Heart right ventricle (tissue), 16 donors: ENCODE measurements at places on chromosomes 7 and 10.
A peak's percentile ranks its signal among the peaks of the same experiment; 100 is the strongest.

DNA sequence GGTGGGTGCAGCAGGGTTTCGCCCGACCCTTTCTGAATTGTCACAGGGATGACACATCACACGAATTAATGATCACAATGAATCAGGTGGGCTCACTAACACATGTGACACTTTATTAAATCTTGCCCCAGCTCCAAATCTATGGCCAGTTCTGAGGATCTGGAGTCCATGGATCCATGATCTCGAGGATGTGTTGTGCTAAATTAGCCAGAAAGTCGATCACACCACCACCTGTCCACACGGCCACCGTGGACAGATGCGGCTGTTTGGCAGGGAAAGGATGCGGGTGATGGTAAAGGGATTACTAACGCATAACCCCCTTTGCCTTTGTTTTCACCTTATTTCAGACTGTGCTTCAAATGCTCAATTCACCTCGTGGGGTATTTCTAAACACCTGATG is 96.4 kb downstream of the COBL start:
- H3K4me1 ChIP-seq: no peaks in the 10 kb centered on the region
- no peaks in the 10 kb centered on the region for H3K36me3 ChIP-seq
- H3K4me3 ChIP-seq: no peak overlapping the region
- no peak for DNase-seq
- H3K27me3 ChIP-seq: no peaks in the 10 kb centered on the region

DNA sequence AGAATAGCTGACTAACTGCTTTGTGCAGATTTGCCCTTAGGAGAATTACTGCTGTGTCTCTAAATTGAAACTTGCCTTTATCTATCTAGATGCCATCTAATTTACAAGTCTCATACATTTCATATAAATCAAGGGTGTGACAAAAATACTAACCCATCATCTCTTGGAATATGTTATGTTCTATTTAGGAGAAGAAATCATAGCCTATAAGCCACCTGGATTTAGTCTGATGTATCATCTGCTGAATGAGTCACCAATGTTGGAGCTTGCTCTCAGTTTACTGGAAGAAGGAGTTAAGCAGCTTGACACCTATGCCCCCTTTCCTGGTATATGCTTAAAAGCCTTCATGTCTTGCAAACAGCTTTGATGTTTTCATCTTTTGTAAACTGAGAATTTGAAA is 43.5 kb downstream of the NUP205 start:
- no peaks in the 10 kb centered on the region for H3K36me3 ChIP-seq
- H3K4me1 ChIP-seq: no peaks in the 10 kb centered on the region
- H3K4me3 ChIP-seq: no peak overlapping the region
- no peak overlapping the region for H3K27ac ChIP-seq
- H3K27me3 ChIP-seq: no peaks in the 10 kb centered on the region

GRCh38 chr10:129498680-129499079 is 31.6 kb downstream of the MGMT start:
- no peaks in the 10 kb centered on the region for H3K4me1 ChIP-seq
- peaks cover 6% of the 10 kb centered on the region for H3K36me3 ChIP-seq
- H3K27me3 ChIP-seq: no peaks in the 10 kb centered on the region
- H3K27ac ChIP-seq: no peak overlapping the region
- H3K4me3 ChIP-seq: no peak overlapping the region

DNA sequence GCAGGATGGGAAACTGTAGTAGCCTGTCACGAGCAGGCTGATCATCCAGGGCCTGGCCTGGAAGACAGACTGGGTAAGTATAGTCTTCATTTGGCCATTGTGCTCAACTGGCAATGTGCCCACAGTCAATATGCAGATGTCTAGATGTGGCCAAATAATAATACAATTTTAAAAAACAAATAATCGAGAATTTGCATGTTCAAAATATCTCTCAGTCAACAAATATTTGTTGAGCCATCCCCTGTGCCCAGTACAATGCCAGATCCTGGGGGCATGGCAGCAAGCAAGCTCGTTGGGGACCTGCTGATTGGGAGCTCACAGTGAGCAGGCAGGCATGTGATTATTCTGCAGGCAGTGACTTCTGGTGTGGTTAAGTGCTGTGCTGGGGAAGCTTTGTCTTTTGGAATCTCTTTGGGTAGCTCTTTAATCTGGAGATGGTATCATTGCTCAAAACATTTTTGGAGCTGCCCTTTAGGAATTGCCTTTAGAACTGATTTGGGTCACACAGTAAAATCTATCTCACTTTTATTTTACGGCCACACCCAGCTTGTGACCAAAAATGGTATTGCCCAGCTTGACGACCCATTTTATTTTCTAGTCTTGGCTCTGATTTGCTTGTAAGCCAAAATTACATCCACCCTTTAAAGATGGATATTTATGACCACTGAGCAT is 92.2 kb downstream of the PLCE1 start:
- H3K27ac ChIP-seq: no peak overlapping the region
- DNase-seq: no peak
- no peaks in the 10 kb centered on the region for H3K27me3 ChIP-seq

- peaks cover 25% of the 10 kb centered on the region for H3K4me1 ChIP-seq
- peak overlapping the region; percentile 55 for H3K27ac ChIP-seq
- no peaks in the 10 kb centered on the region for H3K36me3 ChIP-seq
- no peaks in the 10 kb centered on the region for H3K27me3 ChIP-seq
- H3K4me3 ChIP-seq: no peak overlapping the region
Measured at GRCh38 chr10:72170263-72170662, 45.5 kb upstream of the ANAPC16 start.

DNA sequence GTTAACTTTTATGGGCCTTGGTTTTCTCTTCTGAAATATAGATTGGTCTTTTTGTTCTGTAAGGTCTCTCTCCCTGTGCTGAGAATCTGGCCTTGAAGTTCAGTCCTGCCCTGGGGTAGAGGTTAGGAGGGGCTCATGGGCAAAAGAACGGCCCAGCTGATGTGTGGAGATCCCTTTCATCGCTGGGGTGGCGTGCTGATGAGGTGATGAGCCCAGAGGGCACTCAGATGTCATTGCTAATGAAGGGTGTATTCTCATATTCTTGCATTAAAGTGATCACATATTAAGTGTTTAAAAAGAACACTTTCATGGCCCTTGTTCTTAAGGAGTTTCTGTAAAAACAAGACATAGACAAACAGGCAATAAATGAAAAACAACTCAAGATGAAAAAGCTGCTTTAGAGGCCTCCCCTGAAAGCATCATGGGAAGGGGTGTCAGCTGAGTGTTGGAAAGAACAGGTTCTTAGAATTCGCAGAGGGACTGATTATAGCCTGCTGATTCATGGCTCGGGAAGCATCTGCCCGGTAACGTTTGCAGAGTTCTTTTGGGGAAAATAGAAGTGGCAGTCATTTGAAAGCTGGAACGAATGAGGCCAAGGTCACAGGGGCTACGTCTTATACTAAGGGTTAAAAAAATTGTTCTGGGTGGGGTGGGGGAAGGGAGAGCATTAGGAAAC is 72.5 kb upstream of the GPR158 start:
- DNase-seq: no peak
- no peaks in the 10 kb centered on the region for H3K27me3 ChIP-seq
- no peak overlapping the region for H3K27ac ChIP-seq

- peaks cover 16% of the 10 kb centered on the region for H3K4me1 ChIP-seq
- no peak for DNase-seq
- H3K4me3 ChIP-seq: no peak overlapping the region
- no peaks in the 10 kb centered on the region for H3K36me3 ChIP-seq
Measured at GRCh38 chr10:102542800-102543418, 39.1 kb downstream of the SUFU start.

DNA sequence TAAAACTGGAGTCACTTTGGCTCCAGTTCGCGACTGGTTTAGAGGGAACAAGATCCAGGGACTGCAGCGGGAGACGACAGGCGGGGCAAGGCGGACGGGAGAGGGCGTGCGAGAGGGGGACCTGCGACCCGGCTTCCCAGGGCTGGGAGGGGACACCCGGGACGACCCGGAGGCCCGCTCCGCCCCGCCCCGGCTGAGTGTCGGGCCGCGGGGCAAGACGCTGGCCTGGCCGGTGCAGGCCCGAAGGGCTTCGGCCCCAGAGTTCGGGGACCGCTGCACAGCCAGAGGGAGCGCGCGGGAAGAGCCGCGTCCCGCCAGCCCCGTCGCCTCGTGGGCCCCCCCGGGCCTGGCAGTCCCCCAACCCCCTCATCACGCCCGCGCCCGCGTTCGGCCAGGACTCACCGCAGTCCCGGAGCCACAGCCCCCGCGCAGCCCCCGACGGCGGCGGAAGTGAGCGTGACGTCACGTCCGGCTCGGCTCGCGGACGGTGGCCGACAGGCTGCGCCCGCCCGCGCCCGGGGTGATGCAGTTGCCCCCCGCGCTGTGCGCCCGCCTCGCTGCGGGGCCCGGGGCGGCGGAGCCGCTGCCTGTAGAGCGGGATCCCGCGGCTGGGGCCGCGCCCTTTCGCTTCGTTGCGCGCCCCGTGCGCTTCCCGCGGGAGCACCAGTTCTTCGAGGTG is at the start of the genes TUBGCP2 and ZNF511:
Gene TUBGCP2, minus strand, starts transcription at position 452 of the 679 bp plus-strand sequence. CDS start 5,931 bp downstream, outside the sequence.
Gene ZNF511, plus strand, starts transcription at position 494 of the 679 bp plus-strand sequence. Its CDS starts 30 bp downstream, at position 524.
- no peaks in the 10 kb centered on the region for H3K27me3 ChIP-seq
- DNase-seq: peak; percentile 90
- H3K4me3 ChIP-seq: peak within 1 kb of the TSS; percentile 85
- H3K27ac ChIP-seq: peak within 1 kb of the TSS; percentile 98

- no peak for DNase-seq
- no peaks in the 10 kb centered on the region for H3K27me3 ChIP-seq
- no peaks in the 10 kb centered on the region for H3K36me3 ChIP-seq
- no peak overlapping the region for H3K4me3 ChIP-seq
Measured at GRCh38 chr7:5567790-5568189, 144.2 kb upstream of the TNRC18 start.

- no peaks in the 10 kb centered on the region for H3K4me1 ChIP-seq
- no peak overlapping the region for H3K4me3 ChIP-seq
- no peak for DNase-seq
- no peak overlapping the region for H3K27ac ChIP-seq
Measured at GRCh38 chr10:69425511-69426298, 9.0 kb upstream of the TACR2 start.

DNA sequence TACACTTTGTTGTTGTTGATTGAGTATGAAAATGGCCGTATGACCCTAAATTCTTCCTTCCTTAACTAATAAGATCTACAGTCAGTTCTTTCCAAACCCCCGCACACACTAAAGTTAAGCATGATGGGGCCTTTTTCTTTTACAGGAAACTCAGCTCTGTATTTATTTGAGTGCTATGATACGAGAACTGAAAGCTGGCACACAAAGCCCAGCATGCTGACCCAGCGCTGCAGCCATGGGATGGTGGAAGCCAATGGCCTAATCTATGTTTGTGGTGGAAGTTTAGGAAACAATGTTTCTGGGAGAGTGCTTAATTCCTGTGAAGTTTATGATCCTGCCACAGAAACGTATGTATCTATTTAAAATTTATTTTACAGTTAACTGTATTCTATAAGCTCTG is 14.2 kb upstream of the NUP42 start:
- H3K4me1 ChIP-seq: no peaks in the 10 kb centered on the region
- H3K27ac ChIP-seq: no peak overlapping the region
- DNase-seq: no peak
- no peaks in the 10 kb centered on the region for H3K27me3 ChIP-seq
- H3K4me3 ChIP-seq: no peak overlapping the region

GRCh38 chr10:21499701-21500577 is 25.5 kb downstream of the SKIDA1 start:
- H3K27ac ChIP-seq: no peak overlapping the region
- no peaks in the 10 kb centered on the region for H3K27me3 ChIP-seq
- DNase-seq: no peak

DNA sequence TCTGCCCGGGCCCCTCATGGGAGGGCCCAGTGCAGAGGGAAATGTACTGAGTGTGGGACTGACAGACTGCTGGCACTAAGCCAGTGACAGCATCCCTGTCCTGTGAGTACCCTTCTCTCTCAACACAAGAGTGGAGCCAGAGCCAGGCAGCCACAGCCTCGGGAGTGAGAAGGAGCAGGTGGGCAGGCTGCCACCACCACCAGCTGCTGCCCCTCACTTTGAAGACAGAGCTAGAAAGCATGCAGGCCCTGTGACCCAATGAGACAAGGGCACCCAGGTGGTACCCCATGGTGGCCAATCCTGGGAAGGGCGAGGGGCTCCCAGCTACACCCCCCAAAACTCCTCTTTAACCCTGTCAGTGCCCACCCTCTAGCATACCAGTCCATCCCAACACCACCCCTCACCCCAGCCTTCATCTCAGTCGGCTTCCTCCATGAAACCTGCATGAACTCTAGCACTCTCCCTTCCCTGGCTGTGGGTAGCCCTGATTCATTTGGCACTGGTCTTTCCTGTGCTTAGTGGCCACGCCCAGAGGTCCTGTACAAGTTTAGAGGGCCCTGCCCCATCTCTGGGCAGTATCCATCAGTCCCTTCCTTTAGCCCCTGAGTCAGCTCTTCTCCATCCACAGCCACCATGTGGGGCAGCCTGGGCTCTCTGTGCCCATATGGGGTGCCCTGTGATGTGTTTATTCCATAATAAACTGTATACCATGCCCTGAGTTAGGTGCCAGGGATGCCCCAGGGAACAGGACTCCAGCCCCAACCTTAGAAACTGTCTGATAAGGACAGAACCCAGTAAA is 207.0 kb upstream of the ZMIZ1 start:
- H3K36me3 ChIP-seq: no peaks in the 10 kb centered on the region
- no peaks in the 10 kb centered on the region for H3K27me3 ChIP-seq
- no peaks in the 10 kb centered on the region for H3K4me1 ChIP-seq
- H3K27ac ChIP-seq: no peak overlapping the region
- no peak for DNase-seq

DNA sequence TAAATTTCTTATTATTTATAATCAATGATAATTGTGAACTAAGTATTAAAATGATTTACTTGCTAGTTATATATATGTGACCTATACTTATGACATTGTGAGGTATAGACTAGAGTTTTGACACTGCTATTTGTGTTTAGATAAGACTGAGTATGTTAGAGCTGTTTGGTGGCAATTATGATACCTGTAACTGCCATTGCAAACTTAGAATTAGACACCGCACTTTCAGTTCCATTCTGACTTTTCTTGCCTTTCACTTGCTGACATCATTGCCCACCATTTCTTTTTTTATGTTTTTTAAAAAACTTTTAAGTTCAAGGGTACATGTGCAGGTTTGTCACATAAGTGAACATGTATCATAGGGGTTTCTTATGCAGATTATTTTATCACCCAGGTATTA is 214.5 kb downstream of the MBL2 start:
- H3K27ac ChIP-seq: no peak overlapping the region
- no peak overlapping the region for H3K4me3 ChIP-seq
- no peaks in the 10 kb centered on the region for H3K36me3 ChIP-seq
- no peaks in the 10 kb centered on the region for H3K27me3 ChIP-seq
- no peaks in the 10 kb centered on the region for H3K4me1 ChIP-seq

- no peaks in the 10 kb centered on the region for H3K27me3 ChIP-seq
- H3K27ac ChIP-seq: no peak overlapping the region
- no peak overlapping the region for H3K4me3 ChIP-seq
- H3K4me1 ChIP-seq: no peaks in the 10 kb centered on the region
Measured at GRCh38 chr10:26647602-26648244, 49.8 kb upstream of the PDSS1 start.

DNA sequence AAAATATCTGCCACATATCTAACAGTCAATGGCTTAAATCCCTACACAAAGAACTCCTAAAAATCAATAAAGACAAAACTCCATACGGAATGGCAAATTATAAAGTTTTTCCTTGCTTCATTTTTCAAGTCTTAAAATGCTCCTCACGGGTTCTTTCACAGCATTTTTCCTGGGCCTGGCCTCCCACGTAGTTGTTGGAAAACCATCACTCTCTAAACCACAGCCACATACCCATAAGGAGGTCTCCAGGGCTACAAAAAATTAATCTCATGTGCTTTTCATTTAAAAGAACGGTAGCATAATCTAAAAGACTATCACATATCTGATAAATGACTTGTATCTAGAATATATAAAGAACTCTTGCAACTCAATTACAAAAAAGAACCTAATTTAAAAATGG is 2.9 kb downstream of the COA1 start:
- no peaks in the 10 kb centered on the region for H3K36me3 ChIP-seq
- H3K4me1 ChIP-seq: peaks cover 50% of the 10 kb centered on the region
- no peak overlapping the region for H3K4me3 ChIP-seq
- peak overlapping the region; percentile 19 for H3K27ac ChIP-seq
- DNase-seq: no peak
- H3K27me3 ChIP-seq: no peaks in the 10 kb centered on the region
